ENCODE measurements at places on chromosomes 3 and 15.
A peak's percentile ranks its signal among the peaks of the same experiment; 100 is the strongest.

DNA sequence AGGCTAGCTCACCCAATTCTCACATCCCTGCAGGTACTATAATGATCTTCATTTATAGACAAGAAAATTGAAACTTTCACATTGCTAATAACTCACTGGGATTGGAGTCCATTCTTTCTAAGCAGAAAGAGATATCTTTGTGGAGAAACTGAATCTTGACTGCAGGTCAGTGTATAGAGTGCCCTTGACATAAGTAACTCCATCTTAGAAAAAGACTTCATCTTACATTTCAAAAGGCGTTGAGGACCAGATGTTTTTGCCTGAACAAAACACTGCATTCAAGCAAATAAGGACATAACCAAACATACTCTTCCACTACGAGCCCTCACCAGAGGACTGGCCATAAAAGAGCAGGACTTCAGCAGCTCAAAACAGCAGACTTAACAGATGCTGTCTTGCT, 6.8 kb upstream of the CCR3 start:
- DNase-seq: no peak

DNA sequence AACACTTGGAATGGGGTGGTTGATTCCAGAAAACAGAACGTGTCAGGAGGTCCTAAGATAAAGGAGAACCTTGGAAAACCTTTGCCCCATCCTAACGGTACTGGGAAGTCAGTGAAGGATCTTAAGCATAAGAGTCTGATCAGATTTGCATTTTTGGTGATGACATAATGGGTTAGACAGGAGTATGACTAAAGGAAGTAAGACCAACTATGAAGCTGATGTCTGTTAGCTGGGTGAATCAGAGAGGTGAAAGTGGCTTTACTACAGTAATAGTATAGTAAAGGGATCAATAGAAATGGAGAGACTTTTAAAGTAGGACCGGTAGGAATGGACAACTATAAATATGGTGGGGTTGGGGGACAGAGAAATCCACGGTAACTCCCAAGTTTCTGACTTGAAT, 12.6 kb downstream of the GTF2A2 start:
- no peak for DNase-seq

DNA sequence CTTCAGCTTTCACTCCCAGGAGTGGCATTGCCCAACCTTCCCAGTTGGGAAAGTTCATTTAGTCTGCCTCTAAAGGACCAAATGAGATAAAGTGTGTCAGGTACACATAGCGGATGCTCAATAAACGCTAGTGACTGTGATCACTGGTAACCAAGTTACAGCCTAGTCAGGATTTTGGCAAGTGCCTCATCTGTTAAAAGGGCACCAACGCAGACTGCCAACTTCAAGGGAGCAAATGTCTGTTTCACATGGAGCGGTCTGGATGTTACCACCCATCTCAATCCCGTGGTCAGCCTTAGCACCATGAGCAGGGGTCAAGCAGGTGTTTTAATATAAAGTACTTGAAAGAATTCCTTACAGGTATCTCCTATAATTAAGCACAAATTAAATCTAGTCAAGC, 22.7 kb downstream of the SLCO3A1 start:
- DNase-seq: no peak

- DNase-seq: no peak
These were observed 1108.3 kb downstream of the ROBO1 start for GRCh38 chr3:78659386-78659987.

DNA sequence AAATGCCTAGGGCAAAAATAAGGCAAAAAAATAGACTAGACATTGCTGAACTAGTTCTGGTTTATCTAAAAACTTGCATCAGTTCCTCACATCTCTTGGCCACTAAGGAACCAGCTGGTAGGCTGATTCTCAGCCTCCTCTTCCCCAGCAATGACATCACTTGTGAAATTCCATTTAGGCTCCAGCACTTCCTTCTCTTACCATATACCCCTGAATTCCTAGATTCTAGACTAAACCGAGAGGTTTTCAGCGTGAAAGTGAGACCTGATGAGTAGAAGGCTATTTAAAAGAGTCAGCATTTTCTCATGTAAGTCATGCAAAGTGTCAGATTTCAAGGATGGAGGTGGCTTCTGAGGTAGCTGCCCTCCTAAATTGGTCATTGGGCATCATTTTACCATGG, 247.1 kb upstream of the CDIN1 start:
- DNase-seq: no peak

- DNase-seq: no peak
These were observed 216.7 kb downstream of the CDIN1 start for GRCh38 chr15:36796161-36796560.

DNA sequence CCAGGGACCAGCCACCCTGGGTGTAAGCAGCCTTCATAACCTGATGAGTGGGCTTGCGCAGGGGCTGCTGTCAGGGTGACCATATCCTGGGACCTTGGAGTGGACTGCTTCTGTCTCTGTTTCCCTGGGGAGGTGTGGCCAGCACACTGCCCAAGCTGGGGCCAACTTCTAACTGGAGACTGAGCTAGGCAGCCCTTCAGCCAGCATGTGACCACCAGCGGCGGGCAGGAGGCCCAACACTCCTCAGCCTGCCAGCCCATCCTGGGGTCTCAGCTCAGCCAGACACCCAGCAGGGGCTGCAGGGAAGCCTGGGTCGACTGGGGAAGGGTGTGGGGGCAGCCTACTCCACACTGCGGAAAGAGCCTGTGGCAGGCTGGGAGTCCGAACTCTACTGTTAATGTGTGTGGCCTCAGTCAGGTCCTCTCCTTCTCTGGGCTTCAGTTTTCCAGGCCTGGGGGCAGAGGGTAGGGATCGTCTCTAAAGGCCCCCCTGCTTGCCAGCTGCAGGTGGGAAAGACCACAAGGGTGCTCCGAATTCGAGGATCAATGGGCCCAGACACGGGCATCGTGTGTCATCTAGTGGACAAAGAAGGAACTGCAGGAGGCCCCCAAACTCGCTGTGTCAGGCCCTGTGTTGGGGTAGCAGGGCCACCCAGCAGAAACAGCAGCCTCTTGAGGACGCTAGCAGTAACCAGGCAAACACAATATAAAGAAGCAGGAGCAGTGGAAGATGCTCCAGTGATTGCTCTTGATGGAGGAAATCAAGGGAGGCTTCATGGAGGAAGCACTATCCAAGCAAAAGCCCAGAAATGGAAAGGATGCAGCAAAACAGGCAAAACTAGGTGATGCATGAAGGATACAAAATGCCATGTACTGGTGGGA, 2.0 kb upstream of the SEMA3G start:
- DNase-seq: peak; percentile 52

DNA sequence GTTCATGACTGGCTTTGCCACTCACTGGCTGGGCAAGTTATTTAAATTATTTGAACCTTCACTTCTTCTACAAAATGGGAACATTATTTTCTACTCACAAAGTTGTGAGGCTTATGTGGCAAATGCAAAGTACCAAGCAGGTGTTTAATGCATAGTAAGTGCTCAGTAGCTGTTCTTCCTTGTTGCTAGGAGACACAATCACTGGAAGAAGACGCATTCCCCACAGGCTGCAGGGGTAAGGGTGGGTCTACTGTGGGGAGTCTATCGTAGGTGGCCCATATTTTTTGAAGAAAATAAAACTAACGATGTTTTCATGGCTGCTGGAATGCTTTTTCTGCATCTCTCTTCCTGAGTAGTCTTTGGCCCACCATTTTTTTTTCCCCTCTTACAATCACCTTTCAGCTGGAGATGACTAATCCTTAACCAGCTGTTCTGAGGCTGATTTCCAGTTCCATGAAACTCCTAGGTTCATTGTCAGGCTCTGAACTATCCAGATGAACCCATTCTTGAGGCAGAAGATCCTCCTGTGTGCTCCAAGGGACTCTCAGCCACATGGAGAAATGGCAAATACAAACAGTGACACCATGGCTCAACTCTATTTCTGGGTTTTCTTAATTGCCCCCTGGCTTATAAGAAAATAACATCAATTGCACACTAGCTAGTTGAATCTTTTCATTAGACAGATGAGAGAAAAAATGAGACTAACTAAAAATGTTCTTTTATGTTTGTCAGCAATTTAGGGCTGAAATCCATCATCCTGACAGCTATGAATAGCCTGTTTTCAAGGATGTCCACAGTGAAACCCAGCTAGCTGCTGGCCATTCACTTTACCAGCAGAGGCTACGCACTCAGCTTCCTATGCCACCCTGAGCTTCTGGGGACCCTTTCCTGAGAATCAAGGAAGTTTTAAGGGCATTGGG, 108.3 kb upstream of the ETV5 start:
- DNase-seq: no peak

GRCh38 chr15:33310481-33311311, at the start of gene RYR3:
Gene RYR3, plus strand, starts transcription at chr15:33310967. Its CDS starts 79 bp downstream, at chr15:33311046.
- no peak for DNase-seq

GRCh38 chr15:44231842-44232241, 36.8 kb upstream of the FRMD5 start:
- no peak for DNase-seq

GRCh38 chr3:13078163-13078905, 5.1 kb upstream of the IQSEC1 start:
- DNase-seq: no peak

DNA sequence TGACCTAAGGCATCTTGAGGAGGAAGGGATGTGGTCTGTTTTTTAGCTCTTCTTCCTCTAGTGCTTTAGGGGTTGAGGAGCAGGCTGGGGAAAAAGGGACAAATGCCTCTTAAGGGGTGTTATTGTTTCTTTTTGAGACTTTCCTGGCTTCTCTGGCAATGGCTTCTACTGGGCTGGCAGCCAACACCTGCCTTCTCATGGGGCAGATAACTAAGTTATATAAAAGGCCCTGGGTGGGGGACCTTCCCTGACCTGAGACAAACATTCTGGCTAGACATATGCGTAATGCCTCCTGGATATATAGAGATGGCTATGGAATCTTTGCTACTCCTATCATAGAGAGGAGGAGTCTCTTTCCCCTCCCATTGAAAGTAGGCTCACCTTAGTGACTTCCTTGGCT, 179.2 kb upstream of the PROK2 start:
- DNase-seq: no peak

- DNase-seq: no peak
These were observed 235.9 kb upstream of the CTDSPL start for GRCh38 chr3:37625690-37626360.

- DNase-seq: no peak
These were observed 7.2 kb downstream of the PBRM1 start for GRCh38 chr3:52678265-52679198.

DNA sequence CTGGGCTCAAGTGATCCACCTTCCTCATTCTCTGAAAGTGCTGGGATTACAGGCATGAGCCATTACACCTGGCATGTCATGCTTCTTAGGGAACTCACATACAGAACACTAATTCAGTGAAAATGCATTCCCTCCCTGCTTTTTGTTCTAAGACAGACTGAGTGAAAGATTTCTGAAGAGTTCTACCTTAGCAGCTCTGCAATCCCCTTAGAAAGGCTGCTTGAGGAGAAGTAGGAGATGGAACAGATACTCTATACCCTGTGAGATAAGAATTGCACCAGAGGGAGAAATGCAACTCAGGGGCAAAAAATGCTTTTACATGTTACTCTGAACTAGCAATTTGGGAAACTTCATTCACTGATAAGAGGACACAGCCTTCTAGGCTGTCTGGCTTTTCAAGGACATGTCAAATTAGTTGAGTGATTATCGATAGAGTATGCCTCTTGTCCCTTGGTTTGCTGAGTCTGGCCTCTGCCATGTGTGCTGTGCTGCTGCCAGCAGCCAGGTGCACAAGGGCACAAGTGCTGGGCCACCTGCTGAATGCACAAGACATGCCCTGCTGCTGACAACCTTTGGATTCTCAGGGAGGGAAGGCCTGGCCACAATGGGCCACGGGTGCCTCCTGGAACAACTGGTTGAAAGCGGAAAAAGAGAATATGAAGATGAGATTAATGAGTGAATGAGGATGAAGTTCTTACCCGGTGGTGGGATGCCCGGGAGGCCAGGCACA, 17.8 kb downstream of the UQCC5 start:
- DNase-seq: no peak
